ENCODE measurements at places on chromosomes 4 and X. TPM values are rescaled to one million over a fixed set of nuclear protein-coding genes. Genes with fewer than 3 reads are reported as not detected.

DNA sequence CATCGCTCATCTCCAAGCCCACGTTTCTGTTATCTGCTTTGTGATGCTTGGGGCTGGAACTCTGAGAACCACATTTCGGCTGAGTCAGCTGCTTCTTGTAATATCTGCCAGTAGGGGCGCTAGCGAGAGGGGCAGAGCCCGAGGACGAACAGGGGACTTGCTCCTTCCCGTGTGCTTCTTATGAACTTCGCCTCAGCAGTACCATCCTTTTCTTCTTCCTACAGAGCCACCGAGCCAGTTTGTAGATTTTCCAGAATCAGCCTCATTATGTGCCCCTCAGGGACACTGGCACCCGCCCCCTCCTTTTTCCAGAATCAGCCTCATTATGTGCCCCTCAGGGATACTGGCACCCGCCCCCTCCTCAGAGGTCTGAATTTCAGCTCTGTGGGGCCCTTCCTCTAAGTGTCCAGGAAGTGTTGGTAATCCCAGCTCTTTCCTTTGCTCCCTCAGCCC is 441.7 kb upstream of the RASGEF1B start:
- no peak for ATAC-seq

DNA sequence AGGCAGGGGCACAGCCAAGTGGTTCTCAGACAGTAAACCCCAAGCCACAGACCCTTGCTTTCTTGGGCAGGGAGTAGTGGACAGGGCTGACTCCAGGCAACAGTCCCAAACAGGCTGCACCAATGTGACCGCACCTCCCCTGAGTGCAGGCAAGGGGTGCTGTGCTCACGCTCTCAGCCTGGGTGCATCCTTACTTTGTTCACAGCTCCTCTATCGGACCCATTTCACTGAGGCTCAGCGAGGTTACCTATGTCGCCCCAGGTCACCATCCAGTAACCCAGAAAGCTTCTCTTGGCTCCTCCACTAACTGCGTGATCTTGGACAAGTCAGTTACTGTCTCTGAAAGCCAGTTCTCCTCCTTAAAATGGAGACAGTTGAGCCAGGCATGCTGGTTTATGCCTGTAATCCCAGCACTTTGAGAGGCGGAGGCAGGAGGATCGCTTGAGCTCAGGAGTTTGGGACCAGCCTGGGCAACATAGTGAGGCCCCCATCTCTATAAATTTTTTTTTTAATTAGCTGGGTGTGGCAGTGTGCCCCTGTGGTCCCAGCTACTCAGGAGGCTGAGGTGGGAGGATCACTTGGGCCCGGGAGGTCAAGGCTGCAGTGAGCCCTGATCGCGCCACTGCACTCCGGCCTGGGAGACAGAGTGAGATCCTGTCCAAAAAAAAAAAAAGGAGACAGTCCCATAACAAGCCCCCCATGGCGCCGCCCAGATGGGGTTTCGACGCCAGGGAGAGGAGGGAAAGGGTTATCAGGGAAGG is 823 bp upstream of the MAN2B2 start:
- no peak for ATAC-seq

GRCh38 chr4:132015321-132015720 is 1133.8 kb upstream of the PCDH10 start:
- no peak for ATAC-seq

GRCh38 chr4:126123611-126124325 is 809.0 kb downstream of the FAT4 start:
- ATAC-seq = no peak

GRCh38 chrX:40933706-40934425 is 151.4 kb upstream of the USP9X start:
- ATAC-seq = no peak

ADGRG2 gene
- total RNA-seq = 0.16 TPM

DNA sequence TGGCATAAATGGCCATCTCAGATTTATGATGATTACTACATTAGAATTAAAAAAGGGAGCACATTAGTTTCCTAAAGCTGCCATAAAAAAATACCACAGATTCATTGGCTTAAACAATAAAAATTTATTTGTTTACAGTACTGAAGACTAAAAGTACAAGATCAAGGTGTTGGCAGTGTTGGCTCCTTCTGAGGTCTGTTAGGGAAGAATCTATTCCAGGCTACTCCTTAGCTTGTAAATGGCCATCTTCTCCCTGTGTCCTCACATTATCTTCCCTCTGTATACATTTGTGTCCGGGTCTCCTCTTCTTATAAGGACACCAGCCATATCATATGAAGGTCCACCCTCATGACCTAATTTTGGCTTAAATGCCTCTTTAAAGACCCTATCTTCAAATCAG is 341.0 kb downstream of the SLC7A11 start:
- ATAC-seq = no peak

TSPAN7 gene
- 11.3 TPM for total RNA-seq

DNA sequence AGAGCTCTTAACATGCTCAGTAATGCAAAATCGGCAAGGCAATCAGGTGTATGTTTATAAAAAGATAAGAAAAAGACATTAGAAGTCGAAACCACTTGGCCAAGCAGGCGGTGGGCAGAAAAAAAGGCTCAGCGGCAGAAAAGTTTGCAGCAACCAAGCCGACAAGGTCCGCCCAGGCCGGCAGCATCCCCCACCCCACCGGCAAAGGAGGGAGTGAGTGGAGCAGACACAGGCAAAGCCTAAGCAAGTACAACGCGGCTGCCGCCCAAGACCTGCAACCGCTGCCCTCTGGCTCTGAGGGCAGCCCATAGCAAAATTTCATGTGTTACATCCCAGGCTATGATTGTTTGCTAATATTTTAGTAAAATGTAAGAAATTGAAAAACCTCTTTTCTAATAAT is 125.4 kb upstream of the ZCCHC13 start:
- no peak for ATAC-seq
